ENCODE measurements at places on chromosomes 7 and 10.

DNA sequence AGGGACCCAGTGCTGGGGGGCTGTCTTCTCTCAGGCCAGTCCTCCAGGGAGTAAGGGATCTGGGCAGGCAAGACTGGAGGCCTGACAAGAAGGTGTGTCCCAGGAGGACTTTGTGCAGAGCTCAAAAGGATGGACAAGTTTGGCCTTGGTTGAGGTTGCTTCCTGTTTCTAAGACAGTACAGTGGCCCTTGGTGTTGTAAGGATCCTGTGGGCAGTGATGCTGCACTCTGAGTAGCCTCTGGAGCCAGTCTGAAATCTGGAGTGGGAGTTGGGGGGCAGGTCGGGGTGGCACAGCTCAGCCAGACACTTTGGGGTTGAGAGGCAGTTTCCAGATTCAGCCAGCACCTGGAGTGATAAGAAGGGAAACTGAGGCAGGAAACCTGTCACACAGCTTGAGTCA, 139.2 kb upstream of the ZMIZ1 start:
- no peak for DNase-seq

DNA sequence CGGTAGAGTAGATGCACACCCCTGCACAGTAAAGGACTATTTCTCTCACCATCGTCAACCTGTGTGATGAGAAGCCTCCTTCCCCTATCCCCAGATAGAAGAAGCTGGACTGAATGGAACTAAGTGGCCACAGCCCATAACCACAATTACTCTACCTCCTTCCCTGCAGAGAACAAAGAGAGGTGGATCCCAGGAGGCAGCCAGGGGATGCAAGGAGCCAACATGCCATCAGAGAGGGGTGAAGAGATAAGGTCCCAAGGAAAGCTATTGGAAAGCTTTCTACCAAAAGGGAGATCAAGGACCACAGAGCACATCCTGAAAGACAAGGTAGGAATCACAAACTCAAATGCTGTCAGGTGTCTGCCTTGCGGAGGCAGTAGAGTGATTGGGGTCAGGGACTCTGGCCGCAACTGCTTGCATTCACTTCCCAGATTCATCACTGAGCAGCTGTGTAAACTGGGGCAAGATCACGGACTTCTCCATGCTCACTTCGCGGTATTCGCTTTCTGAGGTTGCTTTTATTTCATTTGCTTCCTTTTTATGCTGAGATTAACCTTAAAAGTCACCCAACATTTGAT, 81.6 kb upstream of the MYO3A start:
- DNase-seq, result no peak

GRCh38 chr7:19560111-19560883, 148.5 kb downstream of the POLR1F start:
- no peak for DNase-seq

DNA sequence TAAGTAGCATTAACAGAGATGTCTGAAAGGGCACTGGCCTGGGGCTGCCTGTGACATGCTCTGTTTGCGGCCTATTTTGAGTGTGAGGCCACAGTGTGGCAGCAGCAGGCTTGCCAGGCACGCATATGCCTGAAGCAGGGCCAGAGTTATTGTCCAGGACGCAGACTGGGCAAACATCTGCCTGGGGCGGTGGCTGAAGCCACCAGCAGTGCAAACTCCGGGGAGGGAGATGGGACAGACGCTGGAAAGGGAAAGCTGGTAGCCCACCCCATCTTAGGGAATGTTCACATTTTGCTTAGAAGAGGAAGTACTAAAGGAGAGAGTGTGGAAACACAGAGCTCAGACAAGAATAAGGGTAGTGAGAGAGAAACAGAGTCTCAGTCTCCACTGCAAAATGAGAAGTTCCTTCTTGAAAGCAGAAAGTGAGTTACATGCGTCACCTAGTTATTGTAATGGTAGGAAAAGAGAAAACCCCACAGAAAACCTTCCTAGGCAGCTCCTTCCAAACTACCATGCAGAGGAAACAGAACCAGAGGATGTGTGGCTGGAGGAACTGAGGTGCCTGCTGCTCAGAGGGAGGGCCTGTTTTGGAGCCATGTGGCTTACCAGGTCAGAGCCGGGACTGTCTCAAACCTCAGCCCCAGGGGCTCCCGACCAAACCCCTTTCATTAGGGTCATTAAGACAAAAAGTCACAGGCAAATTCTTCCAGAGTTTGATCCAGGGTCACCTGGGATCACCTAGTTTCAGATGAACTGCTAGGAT, 14.5 kb downstream of the AKR1B1 start:
- DNase-seq, result no peak

DNA sequence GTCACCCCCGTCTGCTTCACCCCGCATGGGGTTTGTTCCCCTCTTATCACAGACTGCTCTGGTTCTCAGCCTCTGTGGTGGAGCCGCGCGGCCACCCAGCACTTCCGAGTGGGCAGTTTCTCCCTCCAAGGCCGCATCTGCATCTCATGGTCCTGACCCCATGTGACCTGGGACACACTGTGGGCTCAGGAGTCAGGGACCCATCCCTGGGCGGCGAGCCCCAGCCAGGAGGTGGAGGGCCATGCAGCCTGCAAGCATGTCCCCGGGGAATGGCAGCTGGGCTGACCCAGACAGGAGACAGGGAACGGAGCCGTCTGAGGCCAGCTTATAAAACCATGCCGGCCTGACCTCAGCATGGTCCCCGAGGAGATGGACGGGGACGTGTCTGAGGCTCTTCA, 25.2 kb upstream of the TTYH3 start:
- no peak for DNase-seq

DNA sequence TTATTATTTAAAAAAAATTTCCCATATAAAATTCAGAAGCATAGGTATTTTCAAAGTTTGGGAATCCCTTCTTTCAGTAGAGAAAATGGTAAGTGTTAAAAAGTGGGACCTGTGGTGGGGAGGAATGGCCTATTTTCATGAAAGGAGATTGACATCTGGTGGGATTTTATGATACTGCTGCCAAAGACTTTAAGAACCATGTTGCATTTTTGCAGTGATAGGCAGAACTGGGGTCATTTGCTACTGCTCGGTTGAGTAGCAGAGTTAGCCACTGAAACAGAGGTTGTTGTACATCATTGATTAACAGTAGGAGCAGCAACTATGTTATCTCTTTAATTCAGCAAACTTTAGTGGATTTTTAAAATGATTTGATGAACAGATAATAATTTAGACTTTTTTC, 4.4 kb downstream of the BICC1 start:
- DNase-seq, result no peak

- no peak for DNase-seq
Observed at GRCh38 chr7:142439739-142440138, 181.9 kb upstream of the PRSS58 start.

- DNase-seq, result no peak
Observed at GRCh38 chr10:118798231-118798662, 43.5 kb upstream of the CACUL1 start.

GRCh38 chr10:74419958-74420375, 268.9 kb downstream of the ADK start:
- peak; percentile 12 for DNase-seq

Data from T follicular helper cell (primary cell).